H4 (cell line): ENCODE measurements at places on chromosomes 5 and 9. TPM values are rescaled to one million over a fixed set of nuclear protein-coding genes. Genes with fewer than 3 reads are reported as not detected.

DNA sequence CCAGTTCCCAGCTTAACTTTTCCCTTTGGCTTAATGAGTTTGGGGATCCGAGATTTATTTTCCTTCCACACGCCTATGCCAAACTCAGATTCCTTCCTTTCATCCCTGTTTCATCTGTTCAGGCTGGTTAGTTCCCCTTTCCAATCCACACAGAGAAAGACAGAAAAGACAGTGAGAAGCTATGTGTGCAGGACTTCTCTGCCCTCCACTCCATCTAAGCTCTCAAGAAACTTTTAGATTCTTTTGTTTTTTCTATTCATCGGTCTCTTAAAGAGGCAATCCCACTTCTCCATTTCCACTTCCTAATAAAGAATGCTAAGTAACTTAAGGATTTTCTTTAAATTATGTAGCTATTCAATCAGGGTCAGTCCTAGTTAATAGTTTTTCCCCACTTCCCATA is 11.2 kb downstream of the ITGA1 start:
- no peak for DNase-seq

GRCh38 chr9:20015427-20015931 is 226.6 kb upstream of the SLC24A2 start:
- DNase-seq = no peak

CNTNAP3B gene
- total RNA-seq = 23.1 and 23.4 TPM in 2 replicates

- DNase-seq = no peak
Observed at GRCh38 chr5:26578002-26578401, 460.4 kb downstream of the CDH9 start.

GRCh38 chr5:135440916-135441315 is 6.2 kb downstream of the DCANP1 start:
- no peak for DNase-seq

- peak; percentile 77 for DNase-seq
Observed at GRCh38 chr5:14144586-14145434, 1.7 kb downstream of the TRIO start.

ADAMTS6 gene
- 1.7 and 2.1 TPM in 2 replicates for total RNA-seq

IQGAP2 gene
- 3.6 and 4.0 TPM in 2 replicates for total RNA-seq

HEMGN gene
- not detected in 2 replicates for total RNA-seq

- no peak for DNase-seq
Observed at GRCh38 chr5:16144416-16144815, 35.2 kb downstream of the MARCHF11 start.

DMRTA1 gene
- 0.54 and 1.4 TPM in 2 replicates for total RNA-seq

INSL6 gene
- total RNA-seq = not detected in 2 replicates

- DNase-seq = no peak
Observed at GRCh38 chr5:44412286-44412685, 23.1 kb upstream of the FGF10 start.

CDKN2A gene
- total RNA-seq = 0.39 and 0.68 TPM in 2 replicates

TRIM41 gene
- total RNA-seq = 10.5 and 12.0 TPM in 2 replicates

DNA sequence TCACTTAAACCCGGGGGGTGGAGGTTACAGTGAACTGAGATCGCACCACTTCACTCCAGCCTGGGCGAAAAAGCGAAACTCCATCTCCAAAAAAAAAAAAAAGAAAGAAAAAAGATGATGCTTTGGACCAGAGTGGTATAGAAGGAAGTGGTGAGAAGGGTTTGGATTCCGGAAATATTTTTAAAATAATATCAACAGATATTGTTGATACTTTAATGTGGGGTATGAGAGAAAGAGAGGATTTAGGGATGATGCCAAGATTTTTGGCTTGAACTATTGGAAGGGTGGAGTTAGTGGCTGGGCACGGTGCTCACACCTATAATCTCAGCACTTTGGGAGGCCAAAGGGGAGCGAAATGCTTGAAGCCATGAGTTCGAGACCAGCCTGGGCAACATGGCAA is 49.6 kb upstream of the PLIN2 start:
- no peak for DNase-seq

GRCh38 chr5:96997265-96997859 is 61.5 kb downstream of the LNPEP start:
- peak; percentile 61 for DNase-seq

DNA sequence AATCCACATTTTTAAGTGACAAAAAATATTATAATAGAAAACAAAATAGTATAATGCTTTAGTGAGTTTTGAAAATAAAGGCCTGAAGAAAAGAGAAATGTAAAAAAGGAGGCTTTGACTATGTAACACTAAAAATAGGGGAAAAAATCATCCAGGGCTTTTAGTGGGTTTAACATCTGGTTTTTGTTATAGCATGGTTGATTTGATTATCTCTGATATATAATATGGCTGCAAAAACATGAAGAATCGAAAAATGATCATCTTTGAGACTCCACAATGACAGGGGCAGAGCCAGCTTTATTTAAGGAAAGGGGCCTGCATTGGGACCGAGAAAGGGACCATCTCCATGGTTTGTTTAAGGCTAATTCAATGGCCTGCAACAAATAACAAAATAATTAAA is 393.8 kb downstream of the PLK2 start:
- DNase-seq = no peak

DNA sequence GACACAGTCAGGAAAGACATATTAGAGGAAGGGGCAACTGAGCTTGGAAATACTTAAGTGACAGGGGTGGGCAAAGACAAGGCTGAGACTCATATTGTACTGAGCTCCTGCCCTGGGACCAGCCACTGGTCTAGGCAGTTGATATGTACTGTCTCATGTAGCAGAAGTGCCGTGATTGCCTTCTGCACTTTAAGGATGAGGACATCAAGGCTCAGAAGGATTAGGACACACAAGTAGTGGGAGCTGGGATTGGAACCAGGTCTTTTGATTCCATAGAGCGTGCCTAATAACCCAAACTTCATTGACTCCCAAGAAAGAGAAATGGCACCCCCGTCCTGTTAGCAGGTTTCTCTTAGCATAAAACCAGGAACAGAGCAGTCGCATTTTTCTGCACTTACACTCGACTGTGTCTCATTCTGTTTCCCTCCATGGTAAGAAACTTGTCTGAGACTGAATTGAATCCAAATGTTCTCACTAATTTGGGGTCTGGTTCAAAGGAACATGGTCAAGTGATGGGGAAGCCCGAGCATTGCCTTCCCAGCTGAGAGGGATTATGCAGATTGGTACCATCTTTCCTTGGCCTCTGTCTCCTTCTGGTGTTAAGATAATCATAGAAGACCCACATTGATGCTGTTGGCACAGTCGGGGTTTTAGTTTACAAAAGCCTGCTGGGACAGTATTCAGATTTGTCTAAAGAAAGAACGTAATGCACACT is 70.4 kb downstream of the ANGPTL2 start:
- DNase-seq = no peak

- DNase-seq = no peak
Observed at GRCh38 chr9:91223000-91223399, 138.7 kb downstream of the AUH start.

DNA sequence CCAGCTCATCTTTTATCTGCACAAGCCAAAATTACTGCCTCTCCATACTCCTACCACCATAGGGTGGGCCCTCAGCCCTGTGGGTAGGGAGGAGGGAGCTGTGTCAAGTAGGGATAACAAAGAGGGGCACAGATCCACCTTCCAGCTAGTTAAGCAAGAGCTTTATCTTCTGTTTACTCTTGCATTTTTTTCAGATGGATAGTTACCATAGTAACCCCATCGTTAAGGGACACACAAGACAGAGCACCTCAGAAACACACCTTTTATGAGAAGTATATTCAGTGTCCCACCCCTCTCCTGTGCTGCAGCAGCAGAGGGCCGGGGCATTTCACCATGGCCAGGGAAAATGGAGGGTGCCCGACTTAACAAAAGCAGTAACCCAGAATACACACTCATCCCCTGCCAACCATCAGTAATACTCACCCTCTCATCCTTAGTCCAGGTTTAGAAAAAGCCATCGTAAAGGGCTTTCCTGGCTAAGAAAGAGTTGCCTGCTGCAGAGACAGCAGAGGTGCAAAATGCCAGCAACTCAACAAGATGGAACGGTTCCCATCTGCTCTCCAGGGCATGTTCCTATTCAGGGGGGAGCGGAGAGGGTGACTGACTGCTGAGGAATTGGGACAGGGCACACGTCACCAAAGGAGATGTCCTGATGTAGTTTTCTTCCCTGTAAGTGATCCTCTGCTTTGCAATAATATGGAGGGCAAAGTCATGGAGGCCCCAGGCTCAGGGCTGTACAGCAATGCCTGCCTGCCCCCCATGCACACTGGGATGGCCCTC is 25.1 kb downstream of the MACROH2A1 start:
- no peak for DNase-seq

DNA sequence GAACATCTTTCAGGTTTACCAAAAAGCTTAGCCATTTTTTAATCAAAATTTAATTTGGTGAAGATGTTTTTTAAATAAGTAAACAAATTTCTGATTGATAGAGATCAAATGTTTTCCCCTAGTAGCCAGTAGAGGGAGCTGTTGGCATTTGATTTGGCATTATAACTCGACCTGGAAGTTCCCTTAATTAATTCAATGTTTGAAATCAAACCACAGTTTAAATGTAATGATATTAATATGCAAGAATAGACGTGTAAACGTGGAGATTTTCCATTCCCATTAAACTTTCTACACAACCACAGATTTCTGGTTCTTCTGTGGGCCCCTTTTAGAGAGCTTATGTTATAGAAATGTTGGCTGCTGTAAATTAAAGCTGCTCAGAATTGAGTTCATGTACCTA is 148.1 kb upstream of the MPDZ start:
- DNase-seq = peak; percentile 23

ADAMTS16 gene
- total RNA-seq = 1.3 and 1.7 TPM in 2 replicates

DNA sequence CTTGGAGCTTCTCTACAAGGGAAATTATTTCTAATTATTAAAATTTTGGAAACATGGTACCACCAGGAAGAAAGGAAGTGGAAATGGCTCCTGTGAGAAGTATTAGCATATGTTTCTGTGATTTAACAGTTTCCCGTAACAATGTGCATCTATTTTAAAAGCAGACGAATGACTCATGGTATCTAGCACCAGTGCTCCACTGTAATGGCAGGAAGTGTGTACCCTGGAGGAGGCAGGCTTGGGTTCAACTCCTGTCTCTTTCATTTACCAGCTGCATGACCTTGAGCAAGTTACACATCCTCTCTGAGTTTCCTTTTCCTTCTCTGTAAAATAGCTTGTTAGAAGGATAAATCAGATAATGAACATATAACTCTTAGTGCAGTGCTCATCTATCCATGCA is 41.0 kb upstream of the ANGPTL2 start:
- peak; percentile 66 for DNase-seq

DNA sequence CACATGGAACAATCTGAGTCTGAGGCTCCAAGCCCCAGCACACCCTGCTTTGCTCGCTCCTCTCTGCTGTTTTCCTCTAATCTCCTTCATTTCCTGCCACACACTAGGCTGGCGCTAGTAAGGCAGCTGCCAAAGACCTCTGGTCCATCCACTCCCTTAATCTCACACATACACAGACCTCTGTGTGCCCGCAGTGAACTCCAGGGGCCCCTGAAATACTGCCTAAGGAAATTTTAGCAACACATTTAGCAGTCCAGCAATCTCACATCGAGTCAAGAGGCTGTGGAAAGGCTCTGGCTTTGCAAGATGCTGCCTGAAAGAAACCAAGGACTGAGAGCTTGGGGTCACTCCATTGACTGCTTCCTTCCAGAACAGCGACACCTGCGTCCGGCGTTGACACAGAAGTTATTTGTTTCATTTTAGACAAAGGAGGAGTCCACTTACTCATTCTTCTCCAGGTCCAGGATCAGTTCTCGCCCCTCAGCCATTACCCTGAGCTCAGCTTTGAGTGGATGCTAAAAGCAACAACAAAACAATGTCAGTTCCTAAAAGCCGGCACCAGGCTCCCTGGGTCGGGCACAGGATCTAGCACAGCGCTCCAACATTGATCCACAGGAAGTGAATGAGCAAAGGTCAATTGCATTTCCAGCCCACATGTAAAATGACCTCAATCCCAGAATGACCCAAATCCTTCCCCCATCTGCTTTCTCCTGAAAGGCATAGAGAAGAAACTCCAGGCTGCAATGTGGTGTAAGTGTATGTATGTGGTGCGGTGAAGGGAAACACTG is 11.5 kb downstream of the ADAM19 start:
- DNase-seq = peak; percentile 29

DNA sequence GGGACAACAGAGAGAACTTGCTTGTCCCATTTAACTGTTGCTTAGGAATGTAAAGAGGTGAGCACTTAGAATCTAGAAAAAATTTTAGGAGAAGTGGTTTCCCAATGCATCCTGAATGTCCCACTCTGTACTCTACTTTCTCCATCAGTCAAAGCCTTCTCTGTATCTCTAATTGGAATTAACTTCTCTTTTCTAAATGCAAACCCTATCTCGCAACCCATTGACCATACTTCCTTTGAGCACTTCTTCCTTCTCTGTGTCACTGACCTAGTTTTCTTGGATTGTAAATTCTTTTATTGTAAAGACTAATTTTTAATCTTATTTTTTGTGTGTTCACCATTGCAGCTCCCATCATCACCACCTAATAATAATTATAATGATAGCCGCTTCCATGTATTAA is 33.3 kb downstream of the ADRB2 start:
- DNase-seq = no peak

DNA sequence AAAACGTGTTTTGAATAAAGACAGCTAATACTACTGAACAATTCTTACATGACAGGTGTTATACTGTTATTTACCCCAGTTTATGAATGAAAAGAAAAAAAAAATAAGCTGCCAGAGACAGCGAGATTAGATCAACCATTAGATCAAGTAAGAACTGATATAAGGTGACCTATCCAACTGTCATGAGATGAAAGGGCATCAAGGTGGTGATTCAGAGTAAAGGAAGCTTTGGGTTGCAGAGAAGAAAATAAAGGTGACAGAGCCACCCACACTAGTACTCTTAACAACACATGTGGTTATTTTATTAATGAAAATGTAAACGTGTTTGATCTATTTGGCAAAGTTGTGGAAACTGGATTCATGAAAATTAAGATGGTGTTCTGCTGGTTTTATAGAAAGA is 435.2 kb downstream of the GABRG2 start:
- no peak for DNase-seq

GABRP gene
- total RNA-seq = not detected in 2 replicates

ZNF366 gene
- 0.35 TPM in 1 of 2 replicates, not detected in the other for total RNA-seq

DNA sequence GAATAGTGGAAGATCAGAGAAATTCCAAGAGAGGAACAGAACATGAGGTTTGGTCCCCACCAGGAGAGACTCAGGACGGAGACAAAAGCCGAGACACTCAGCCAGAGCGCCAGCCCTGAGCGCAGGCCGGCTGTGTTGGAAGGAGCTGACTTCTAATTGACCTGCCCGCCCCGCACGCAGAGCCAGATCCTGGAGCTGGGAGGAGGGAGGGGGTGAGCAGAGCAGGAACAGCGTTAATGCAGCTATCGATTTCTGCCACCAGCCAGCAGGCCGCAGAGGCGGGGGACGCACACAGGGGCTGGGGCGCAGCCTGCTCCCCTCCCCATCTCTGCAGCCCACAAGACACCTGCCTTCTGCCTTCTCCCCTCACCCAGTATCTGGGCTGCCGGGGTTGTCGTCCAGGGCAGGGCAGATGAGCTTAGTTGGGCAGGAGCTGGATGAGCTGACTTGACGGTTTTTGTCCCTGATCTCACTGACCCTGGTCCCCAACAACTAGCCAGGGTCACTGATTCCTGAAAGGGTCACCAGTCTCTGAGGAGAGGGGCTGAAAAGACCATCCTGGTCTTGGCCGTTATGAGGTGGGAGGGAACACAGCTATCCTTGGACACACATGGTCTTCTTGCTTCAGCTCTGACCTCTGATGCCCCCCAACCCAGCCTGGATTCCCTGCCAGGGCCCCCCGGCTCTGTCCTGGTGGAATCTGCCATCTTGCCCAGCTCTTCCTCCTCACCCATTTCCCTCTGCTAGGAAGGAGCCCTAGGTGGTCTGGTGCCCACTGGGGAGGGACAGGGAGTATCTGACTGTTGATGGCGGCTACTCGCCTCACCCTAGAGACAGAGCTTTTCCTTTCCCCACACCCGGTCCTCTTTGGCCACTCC is 29.8 kb downstream of the CXXC5 start:
- DNase-seq = no peak
